ENCODE measurements at places on chromosomes 2 and 18.

DNA sequence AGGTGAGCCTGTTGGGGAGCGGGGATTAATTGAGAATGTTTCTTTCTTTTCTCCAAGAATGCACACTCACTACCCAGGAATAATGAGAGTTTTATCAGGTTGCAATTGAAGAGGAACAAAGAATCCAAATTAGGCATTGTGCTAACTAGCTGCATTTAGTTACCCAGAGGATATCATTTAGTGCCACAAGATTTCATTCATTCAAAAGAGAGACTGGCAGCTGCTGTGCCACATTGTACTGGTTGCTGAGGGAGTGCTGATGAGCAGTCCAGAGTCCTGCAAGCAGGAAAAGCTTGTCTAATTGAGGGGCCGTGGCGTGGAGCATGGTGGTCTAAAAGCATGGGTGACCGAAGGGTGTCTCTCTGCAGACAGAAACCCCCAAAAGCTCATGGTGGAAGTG, 97.6 kb downstream of the CTAGE1 start:
- no peak for DNase-seq

- no peak for DNase-seq
Observed at GRCh38 chr2:219570924-219571310, 422 bp downstream of the OBSL1 start.

GRCh38 chr18:42289526-42289925, 334.5 kb downstream of the PIK3C3 start:
- DNase-seq: no peak

DNA sequence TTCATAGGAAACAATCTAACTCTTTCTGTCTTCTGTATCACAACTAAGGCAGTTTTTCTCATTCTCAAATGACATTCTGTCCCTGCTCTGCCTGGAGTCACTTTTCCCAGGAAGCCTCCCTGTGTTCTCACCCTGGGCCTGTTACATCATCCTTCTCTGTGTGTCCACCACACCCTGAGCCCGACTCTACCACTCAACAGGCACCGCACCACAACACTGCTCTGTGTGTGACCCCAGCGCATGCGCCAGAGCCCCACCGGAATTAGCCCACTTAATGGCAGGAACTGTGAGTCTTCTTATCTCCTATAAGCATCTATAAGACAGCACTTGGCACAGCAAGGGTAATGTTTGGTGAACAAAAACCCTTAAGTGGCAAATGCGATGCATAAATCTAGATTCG, 32.3 kb downstream of the TGFBRAP1 start:
- no peak for DNase-seq

DNA sequence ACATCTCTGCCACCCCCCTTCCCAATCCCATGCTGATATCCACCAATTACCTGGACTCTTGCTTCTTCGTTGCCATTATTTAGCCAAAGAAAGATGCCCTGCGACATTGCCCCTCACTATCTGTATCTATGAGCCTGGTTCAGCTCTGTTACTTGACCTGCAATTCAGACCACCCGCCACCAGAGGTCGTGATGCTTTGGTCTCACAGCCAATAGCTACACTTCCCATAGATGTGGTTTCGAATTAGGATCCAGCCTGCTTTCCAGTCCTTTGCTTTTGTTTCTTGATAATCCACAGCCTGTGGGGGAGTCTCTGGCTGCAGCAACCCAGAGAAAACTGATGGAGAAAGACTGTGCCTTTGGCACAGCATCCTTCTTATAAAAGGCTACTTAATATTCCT, 239.4 kb downstream of the KLHL29 start:
- DNase-seq: no peak

GRCh38 chr2:208024091-208024490, 1.2 kb downstream of the PLEKHM3 start:
- no peak for DNase-seq

DNA sequence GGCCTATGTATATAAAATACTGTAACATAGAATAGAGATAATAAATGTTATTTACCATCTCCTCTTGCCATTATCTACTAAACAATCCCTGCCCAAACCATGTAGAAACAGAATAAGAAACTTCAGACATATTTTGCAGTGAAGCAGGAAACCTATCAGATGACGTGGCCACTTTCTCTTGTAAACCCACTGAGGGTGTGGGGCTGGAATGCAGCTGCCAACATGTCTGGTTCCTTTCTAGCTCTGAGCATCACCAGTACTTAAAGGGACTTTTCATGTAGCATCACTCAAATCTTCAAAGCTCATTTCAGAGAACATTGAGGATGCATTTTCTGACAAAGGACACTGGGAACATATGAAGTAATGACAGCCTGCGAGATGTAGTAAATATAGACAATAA, 251.8 kb downstream of the LPIN1 start:
- no peak for DNase-seq

GRCh38 chr2:11742317-11742701, 4.1 kb upstream of the LPIN1 start:
- no peak for DNase-seq

DNA sequence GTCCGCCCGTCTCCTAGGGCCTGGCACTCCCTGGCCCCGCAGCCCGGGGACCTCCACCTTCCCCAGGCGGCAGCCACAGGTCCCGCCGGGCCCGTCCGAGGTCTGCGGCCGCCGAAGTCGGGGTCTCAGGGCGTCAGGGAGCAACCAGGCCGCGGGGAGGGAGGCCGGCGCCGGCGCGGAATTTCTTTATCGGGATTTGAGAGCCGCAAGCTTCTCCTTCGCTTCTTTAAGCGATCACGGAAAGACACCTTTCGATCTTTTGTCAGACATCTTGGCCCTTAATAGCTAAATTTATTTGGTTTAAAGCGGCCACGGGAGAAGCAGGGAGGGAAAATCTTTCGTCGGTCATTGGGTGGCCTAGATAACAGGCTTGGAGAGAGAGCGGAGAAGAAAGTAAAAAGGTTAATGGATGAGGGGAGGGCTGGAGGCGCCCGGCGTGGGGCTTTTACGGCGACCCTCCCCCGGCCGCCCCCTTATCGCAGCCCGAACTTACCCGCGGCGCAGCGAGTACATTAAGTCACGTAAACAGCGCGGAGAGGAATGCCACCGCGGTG, 4.3 kb upstream of the GATA6 start:
- DNase-seq: no peak

- no peak for DNase-seq
Observed at GRCh38 chr18:79322441-79322840, 73.3 kb upstream of the NFATC1 start.

DNA sequence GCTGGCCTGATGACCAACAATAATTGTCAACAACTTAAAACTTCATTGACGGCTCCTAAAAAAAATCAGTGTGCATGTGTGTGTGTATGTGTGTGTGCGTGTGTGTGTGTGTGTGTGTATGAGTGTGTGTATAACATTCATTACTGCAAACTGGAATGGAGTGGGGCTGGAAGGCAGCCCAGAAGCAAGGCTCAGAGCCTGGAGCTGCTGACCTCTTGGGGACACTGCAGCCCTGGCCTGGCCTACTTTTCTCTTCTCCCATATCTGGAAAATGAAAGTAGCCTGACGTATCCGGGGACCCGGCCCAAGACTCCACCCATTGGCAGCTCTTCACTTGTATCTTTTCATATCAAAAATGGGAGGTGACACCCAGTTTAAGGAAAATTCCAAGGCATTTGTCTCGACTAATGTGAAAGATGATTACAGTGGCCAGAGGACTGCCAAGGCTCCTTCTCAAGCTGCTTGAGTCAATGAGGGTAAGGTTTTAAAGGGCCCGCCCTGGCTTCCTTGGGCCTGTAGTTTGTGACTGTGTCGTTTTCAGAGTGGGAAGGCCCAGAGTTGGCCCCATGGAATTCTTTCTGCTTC, 72.4 kb upstream of the IL1R1 start:
- DNase-seq: no peak

DNA sequence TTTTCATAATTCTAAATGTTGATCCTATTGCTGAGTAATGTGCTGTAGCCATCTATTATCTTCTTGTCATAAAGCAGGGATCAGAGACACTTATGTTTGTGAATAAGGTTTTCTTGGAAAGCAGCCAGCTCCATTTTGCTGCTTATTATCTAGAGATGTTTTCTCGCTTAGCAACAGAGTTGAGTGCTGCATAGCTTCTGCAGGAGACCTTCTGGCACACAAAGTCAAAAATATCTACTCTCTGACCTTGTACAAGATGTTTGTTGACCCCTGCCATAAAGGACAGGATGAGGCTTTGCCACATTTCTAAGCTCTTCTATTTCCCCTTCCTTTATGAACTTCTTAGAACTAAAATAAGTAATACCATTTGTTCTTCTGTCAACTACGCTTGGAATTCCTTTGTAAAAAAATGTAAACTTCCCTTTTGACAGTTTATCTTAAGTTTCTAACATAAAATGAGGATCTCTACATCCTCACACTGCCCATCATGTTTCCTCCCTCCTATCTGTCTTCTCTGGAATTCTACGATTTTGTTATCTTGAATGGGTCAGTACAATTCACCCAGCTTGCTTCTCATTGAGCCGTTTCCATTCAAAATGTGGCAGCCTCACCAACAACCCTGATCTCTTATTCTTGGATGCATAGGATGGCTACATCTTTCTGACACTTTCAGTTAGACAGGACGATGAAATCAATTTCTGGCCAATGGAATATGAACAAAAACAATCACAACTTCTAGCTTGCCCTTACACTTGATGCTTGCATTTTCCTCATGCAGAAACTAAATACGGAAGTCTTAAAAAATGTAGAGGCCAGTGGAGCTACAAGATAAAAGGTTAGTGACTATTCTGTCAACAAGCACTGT, 1377.0 kb downstream of the SUCLG1 start:
- DNase-seq: no peak

- DNase-seq: no peak
Observed at GRCh38 chr2:196719110-196719872, 79.8 kb downstream of the CCDC150 start.

GRCh38 chr2:236180076-236180816, 12.1 kb upstream of the GBX2 start:
- DNase-seq: no peak

GRCh38 chr2:129876541-129876940, 102.9 kb upstream of the RAB6C start:
- DNase-seq: no peak

- no peak for DNase-seq
Observed at GRCh38 chr2:159960414-159960813, 102.0 kb downstream of the PLA2R1 start.

- DNase-seq: no peak
Observed at GRCh38 chr2:192029089-192029488, 165.6 kb downstream of the TMEFF2 start.

DNA sequence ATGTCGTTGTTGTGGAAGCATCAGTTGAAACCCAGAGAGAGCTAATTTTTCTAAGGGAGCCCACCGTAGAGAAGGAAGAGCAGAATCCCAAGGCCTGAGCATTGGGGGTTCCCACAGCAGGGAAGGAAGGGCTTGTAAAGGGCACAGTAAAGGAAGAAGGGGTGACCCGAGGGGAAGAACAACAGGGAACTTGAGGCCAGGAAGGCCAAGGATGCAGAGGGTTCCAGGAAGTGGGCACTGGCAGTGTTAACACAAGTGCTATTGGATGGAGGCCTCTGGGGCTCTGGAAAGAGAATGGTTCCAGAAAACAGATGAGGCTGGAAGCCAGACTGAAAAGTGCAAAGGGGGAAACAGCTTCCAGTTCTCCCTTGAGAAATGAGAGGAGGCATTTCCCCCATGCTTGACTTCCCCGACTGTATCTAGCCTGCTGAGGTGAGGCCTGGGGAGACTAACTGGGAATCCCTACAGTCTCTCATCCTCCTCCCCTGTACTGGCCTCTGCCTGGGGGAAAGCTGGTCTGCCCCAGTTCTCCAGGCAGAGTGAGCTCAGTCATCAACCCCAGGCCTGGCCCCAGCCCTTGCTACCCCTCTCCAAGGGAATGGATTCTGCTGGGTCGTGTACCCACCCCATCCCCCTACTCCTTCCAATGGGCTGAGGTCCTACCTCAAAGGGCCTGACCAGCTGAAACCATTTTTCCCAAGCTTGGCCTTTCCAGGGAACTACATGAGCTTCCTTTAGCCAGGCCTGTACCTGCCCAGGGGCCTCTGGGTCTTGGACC, 43.2 kb upstream of the MRPL33 start:
- no peak for DNase-seq

- DNase-seq: no peak
Observed at GRCh38 chr2:40535972-40536371, 84.1 kb upstream of the SLC8A1 start.

GRCh38 chr18:41004324-41004723, 950.7 kb upstream of the PIK3C3 start:
- DNase-seq: no peak

GRCh38 chr2:155382776-155383175, 684.3 kb downstream of the KCNJ3 start:
- DNase-seq: no peak

DNA sequence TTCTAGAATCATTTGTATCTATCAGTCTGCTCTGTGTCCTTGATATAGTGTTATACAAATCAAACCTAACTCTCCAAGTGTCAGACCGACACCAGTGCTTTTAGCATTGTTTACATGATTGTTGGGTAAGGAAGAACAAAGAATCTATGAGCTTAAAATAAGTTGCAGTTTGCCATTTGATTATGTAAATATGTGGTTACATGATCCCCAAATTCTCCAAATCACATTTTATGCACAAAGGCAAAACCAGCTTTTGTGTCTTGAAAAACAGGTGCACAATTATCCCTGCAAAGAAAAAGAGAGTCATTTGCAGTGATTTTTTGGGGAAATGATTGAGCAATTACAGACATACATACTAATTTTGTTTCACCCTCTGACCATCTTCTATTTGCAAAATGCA, 652.6 kb upstream of the CHAC2 start:
- DNase-seq: no peak

GRCh38 chr18:5853253-5853652, 42.1 kb downstream of the TMEM200C start:
- DNase-seq: no peak

DNA sequence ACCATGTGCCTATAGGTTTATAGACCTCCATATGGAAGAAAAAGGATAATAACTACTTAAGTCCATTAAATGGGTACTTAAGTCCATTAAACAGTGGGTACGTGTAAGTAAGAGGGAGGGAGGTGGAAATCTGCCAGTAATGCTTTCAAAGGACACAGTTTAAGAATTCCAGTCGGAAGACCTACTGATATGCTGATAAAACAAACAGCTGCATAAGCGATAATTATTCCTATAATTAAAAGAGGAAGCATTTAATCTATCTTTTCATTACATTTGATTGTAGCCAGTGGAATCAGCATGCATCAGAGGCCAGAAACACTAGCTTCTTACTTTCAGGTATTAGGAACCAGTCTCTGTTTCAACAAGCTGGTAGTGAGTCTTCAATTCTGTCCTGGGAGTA, 96.4 kb upstream of the DDX18 start:
- DNase-seq: no peak

DNA sequence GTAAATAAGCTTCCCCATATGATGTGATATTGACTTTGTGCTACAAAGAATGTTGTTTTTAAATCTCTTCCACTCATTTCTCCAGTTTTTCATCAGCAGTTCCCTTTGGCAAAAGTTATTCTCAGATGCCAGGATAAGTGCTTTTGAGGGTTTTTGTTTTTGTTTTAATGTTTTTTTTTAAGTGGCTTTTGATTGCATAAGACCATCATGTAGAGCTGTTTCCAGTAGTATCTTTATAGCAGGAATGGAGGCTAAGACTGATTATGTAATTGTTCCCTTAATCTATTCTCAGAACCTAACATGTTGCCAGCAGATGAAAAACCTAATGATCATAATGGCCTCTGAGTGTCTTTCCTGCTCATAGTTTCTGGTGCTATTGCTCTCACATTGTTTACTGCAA, 77.9 kb downstream of the CABLES1 start:
- DNase-seq: no peak

All from CD4-positive, alpha-beta T cell treated with Interferon gamma for 1 hour (primary cell).